ENCODE measurements at places on chromosomes 6 and 20.

DNA sequence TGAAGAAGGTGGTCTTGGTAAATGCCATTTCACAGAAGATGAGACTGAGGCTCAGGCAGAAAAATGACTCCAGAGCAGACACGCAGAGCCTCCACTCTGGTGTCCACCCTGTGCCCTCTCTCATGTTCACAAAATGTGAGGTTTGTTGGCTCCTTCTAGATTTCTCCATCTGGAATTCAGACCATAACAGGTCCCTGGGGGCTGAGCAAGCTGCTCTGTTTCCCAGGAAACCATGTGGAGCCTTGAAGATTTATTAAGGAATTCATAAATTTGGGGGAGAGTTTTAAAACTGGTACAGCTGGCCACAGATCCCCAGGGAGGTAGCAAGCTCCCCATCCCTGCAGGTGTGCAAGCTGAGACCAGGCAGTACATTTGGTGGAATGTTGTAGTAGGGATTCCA is 38.8 kb upstream of the SIRPA start:
- peak; percentile 72 for DNase-seq

GRCh38 chr6:44495036-44495901 is 107.8 kb downstream of the CDC5L start:
- no peak for DNase-seq

DNA sequence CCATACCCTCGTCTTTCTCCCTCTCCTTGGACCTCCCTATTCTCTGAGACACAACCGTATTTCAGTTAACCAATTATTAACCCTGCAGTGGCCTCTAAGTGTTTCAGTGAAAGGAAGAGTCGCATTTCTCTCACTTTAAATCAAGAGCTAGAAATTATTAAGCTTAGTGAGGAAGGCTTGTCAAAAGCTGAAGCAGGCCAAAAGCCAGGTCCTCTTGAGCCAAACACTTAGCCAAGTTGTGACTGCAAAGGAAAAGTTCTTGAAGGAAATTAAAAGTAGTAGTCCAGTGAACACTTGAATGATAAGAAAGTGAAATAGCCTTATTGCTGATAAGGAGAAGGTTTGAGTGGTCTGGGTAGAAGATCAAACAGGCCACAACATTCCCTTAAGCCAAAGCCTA is 58.3 kb downstream of the SNX9 start:
- no peak for DNase-seq

DNA sequence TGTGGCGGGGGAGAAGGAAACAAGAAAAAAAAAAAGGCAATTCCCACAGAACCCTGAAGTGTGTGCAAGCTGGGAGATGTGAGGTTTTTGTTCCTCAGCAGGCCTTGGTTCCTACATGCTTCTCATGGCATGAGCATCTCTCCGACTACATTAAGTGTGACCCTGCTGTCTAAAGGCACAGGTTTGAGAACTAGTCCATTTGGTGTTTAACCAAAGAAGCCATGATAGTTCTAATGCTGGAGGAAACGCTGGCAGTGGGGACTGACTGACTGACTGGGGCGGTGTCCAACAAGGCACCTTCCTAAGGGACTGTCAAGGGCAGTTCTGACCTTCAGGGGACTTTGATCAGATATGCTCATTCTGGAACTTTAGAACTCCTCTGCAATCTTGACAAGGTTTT is 3.8 kb downstream of the TXNDC5 start:
- no peak for DNase-seq

DNA sequence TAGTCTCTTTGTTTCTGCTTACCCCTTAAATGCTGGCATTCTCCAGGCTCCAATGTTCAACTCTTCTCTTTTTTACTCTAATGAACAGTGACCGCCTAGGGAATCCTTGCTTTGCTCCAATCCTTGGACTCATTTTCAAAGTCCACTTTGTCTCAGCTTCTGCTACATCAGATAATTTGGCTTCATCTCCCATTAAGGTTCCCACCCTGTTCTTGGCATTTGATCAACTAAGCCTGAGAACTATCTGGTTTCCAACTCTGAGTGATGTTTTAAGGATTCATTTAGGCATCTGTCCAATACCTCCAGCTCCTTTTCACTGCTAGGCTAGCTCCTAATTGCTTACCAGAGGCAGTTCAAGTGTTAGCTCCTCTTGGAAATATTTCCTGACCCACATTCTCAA is 64.9 kb downstream of the ME1 start:
- peak; percentile 9 for DNase-seq
